Stimulated activated CD4-positive, alpha-beta T cell treated with anti-CD3 and anti-CD28 coated beads, Interleukin-4, amount 100 ng/mL, for 1 hour (primary cell): ENCODE measurements at places on chromosomes 3 and 15.

DNA sequence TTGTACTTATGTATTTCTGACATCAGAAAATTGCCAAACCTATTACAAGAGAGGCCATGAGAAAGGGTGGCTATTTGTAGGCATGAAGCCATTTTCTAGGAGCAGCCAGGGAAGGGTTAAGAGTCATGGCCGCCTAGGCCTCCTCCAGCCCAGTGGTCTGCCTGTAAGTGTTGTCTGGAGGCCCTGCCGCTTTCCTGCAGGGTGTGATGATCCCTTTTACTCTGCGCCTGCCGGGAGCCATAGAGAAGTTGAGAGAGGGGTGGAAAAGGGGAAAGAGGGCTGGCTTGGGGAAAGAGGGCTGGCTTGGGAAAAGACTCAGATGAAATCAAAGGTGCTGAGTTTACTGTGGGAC is 29.1 kb upstream of the KCTD6 start:
- DNase-seq, result no peak

DNA sequence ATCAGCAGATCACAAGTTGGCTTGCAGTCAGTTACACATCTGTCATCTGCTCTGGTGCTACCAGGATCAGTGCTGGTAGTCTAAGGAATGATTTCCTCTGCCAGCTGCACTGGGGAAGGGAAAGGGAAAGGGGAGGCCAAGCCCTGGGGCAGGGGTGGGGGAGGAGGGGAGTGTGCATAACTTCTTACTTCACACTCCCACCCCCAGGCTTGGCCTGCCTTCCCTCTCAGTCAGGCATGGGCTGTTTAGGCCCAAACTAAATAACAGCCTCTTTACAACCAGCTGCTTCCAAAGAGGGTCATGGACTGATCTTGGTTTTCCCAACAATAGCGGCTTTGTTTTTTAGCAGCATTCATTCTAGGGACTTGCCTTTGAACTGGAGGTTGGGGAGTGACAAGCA is 86.1 kb upstream of the PSMD6 start:
- no peak for DNase-seq

DNA sequence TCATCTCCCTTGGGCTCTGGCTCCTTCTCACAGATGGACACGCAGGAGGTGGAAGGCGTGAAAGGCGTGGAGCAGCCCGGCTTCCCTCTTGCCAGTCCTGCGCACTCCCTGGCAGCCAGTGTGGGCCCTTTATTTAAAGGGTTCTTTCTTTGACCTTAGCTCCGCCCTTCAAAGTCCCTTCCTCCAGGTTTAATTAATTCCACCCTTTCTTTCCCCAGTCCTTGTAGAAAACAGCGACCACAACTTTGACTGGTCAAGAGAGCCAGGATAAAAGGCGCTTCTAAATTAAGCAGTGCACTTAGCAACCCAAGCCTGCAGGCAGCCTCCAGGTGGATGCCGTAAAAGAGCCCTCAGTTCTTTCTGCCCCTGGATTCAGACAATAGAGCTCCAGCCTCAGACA is at the start of gene HDC:
TSS of gene HDC (minus strand) at position 107 of the 400 bp plus-strand sequence. CDS start at position 4, 103 bp downstream.
- DNase-seq, result no peak

DNA sequence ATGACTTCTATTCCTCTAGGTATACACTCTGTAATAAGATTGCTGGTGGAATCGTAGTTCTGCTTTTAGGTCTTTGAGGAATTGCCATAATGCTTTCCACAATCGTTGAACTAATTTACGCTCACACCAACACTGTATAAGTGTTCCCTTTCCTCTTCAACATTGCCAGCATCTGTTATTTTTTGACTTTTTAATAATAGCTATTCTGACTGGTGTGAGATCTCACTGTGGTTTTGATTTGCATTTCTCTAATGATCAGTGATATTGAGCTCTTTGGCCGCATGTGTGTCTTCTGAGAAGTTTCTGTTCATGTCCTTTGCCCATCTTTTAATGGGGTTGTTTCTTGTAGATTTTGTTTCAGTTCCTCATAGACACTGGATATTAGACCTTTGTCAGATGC is 12.8 kb downstream of the NXPE3 start:
- no peak for DNase-seq

DNA sequence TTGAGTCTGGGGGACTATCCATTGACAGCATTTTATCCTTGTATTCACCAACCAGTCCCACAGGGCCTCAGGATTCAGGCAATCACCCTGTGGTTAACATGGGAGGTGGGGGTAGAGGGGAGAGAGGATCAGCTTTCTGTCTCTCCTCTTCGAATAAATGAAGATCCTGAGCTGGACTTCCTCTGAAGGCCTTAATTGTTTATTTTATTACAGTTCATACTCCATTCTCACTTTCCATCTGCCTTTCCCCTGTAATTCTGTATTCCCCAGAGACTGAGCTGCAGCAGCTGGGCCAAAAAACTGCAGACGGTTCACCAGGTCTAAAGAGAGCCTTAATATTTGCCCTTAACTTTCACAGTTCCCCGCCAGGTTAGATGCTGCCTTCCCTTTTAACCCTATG is 11.9 kb downstream of the TAGLN3 start:
- DNase-seq, result no peak

DNA sequence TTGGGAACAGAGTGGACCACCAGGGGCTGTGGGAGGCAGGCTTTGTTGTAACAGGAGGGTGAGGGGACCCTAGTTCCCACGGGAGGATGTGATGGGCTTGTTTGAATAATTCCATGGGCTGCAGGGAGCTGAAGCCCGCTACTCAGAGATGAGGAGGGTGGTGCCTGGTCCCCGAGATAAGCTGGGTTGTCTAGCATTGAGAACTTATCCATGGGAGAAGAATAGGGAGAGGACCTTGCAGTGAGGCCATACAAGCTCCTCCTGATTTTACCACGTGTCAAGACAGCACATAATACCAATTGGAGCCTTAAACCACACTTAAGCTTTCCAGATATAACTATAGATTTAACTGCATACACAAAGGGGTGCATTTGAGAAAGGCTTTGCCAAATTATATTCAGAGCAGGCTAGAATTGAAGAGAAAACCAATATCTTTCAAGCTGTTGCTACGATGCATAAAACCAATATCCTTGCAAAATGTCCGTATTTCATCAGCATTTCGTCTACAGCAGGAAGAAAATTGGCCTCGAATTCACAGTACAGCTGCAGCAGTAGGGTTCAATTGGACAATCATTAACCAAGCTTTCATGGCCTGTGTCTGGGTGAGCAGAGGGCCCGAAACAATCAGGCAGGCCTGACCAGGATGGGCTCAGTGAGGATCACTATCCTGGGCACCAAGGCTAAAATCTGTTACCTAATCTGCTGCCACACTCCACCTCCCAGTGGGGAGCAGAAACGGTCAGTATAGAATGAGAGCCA is 500.7 kb downstream of the OCA2 start:
- no peak for DNase-seq

DNA sequence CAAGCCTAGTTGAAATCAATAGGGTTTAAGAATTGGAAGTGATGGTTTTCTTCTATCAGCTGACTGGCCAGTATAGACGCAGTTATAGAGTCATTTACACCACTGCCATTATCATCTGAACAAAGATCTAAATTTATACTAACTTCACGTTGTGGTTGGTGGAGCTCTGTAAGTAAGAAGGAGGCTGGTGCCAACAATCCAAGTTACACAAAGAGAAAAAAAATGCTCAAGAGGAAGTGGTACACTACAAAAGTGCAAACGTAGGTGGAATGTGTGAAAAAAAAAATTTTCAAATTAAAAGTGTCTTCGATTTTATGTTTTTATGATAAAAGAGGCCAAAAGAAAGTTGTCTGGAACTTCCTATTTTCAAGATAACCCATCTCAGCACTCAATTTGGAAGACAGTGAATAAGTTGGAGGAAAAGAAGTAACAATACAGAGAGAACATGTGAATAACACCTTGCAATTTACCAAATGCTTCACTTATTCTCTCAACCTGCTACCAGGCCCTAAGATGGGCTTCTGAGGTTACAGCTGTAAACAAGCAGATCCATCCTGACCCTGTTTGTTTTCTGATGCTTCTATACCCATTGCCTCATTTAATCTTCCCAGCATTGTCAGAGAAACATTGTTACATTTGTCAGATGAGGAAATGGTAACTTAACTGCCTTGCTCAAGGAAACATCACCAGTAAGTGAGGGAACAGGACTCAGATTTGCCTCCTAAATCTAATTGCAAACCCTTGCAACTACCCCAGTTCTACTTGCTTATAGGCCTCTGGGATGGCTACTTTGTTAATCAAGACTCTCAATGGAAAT is 12.0 kb upstream of the TASOR start:
- DNase-seq, result no peak

- DNase-seq, result no peak
Measured at GRCh38 chr3:171393032-171393744, 67.0 kb downstream of the TNIK start.
